ENCODE measurements at places on chromosomes 12 and 14.

- DNase-seq, result no peak
Observed at GRCh38 chr14:92926180-92926845, 3.4 kb downstream of the CHGA start.

GRCh38 chr14:69291396-69291795, 31.4 kb downstream of the GALNT16 start:
- DNase-seq, result no peak

DNA sequence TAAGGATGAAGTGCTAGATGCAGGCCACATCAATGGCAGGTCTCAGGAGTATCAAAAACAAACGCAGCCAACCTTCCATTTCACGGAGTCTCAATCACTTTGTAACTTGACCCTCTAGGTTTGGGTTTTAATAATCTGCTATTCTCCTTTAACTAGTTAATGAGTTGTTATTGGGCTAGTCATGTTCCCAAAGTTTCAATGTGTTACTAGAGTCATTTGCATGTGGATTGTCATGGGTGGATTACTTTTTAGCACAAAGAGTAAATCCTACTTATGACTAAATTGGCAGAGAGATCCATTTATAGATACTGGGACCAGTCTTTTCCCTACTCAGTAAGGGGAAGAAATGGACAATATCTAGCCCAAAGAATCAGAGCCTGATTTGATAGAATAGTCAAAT, 151.0 kb downstream of the BCAT1 start:
- DNase-seq, result no peak

GRCh38 chr12:16392846-16393535, 45.5 kb downstream of the MGST1 start:
- no peak for DNase-seq

- DNase-seq, result no peak
Observed at GRCh38 chr12:107468182-107468581, 217.4 kb upstream of the PWP1 start.

GRCh38 chr12:124621296-124621660, 53.9 kb upstream of the NCOR2 start:
- no peak for DNase-seq

DNA sequence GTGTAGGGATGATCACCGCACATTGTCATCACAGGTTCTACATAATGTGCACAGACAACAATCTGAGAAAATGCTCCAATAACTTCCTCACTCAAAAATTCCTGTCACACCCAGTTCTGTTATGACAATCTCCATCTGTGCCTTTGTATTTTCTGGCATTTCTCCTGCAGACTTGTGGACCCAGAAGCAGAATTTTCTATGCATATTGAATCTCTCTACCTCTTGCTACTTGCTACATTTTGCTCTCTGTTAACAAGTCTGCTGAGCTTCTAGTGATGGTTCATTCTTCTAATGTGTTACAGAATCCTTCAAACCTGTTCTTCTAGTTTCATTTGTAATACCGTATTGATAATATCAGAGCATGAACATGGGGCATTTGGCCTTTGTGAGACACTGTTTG, 127.8 kb upstream of the PTPRQ start:
- DNase-seq, result no peak

DNA sequence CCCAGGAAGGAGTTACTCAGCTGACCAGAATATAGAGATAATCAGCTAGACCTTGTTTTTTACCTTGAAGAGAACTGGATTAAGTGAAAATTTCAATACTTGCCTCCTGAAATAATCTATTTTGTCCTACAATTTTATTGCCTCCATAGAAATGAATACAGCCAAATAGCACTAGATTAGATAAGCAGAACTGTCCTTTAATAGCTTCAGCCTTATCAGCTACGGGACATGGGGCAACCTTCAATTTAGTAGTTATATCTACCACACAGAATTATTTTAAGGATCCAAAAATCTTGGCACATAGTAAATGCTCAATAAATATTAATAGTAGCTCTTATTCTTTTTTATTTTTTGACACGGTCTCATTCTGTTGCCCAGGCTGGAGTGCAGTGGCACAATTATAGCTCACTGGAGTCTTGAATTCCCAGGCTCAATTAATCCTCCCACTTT, 67.2 kb upstream of the PLEKHG3 start:
- DNase-seq, result no peak

- DNase-seq, result peak; percentile 86
Observed at GRCh38 chr12:54220092-54220557, 31.3 kb upstream of the SMUG1 start.

DNA sequence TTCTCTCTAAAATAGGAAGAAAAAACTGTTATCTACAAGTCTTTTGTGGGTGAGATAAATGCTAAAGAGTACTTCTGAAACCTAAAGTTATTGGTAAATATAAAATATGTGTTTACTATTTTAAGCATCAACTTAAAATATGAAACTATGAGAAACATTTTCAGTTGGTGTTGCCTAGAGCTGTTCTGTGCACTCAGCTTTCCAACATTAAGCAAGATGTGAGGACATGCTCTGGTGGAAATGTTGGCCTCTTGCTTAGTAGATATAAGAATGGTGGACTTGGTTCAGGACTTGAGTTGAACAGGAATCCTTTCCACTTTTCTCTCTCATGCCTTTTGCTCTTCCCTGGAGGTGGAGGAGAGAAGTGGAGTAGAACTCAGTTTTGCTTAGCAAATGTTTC, 164.1 kb upstream of the PELI2 start:
- DNase-seq, result no peak

DNA sequence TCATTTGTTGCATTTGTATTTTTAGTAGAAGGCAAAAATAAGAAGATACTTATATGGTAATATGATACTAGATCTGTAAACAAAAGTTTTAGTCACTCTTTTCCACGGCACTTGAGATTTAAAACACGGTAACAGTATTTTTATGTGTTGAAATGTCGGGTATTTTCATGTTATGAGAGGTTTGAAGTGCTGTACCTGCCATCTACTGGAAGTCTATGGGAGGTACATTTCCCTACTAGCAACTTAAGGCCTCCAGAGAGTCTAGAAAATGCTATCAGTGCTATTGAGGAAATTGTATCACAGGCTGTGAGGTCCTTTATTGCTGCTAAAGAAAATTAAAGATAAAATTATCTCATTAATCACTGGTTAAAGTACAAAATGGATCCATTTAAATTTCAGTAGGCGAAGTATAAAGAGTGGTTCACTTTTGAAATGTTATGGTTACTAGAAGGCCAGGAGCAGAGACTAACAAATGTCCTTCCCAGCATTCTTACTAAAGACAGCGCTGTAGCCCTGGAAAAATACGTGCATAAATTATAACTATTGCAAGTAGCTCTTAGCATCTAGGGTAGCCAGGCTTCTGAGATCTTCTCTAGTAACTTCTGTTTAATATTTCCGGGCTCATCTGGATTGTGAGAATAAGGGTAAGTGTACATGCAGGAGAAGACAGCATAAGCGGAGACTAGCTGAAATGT, 77.6 kb upstream of the PRKD1 start:
- DNase-seq, result peak; percentile 81

GRCh38 chr14:23366426-23366921, 1.5 kb upstream of the EFS start:
- DNase-seq, result no peak

- no peak for DNase-seq
Observed at GRCh38 chr12:86265329-86265695, 9.1 kb upstream of the MGAT4C start.

DNA sequence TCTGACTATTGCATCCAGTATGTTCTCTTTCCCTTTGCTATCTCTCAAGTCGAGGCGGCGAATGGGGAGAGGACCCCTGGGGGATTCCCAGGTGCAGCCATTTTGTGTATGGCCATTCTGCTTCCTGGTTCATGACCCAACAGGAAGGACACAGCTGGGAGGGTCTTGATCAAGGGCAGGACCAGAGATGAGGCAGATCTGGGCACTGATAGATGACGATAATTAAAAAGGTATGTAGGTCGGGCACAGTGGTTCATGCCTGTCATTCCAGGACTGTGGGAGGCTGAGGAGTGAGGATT, 73.9 kb downstream of the EID3 start:
- DNase-seq, result no peak

DNA sequence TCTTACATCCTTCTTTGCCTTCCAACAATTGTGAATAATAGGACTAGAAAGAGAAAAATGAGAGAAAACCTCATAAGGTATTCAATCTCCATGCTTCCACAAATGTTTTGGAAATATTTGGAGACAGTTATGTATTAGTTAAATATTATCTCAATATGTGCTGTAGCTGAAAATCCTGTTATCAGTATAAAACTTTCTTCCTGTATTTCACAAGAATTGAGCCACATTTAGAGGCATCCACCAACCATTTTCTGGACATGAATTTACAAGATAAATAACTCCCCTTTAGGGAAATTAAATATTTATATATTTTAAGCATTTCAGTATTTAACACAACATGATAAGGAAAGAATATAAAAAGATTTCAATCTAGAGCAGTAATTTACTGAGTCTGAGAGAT, 200.3 kb downstream of the GPHN start:
- no peak for DNase-seq

- DNase-seq, result peak; percentile 2
Observed at GRCh38 chr14:87712396-87713090, 280.4 kb downstream of the GALC start.

DNA sequence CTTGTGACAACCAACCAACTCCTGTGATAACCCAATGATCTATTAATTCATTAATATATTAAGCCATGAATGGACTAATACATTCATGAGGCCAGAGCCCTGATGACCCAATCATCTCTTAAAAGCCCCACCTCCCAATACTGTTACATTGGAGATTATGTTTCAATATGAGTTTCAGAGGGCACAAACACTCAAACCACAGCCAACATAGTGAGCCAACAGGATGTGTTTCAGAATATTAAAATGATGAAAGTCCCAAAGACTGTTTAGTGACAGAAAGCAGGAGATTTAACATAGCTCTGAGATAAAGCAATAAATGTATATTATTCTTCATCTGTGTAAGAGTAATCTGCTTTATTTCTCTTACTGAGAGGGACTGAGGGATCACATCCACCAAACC, 71.7 kb downstream of the PTPRO start:
- DNase-seq, result peak; percentile 2

DNA sequence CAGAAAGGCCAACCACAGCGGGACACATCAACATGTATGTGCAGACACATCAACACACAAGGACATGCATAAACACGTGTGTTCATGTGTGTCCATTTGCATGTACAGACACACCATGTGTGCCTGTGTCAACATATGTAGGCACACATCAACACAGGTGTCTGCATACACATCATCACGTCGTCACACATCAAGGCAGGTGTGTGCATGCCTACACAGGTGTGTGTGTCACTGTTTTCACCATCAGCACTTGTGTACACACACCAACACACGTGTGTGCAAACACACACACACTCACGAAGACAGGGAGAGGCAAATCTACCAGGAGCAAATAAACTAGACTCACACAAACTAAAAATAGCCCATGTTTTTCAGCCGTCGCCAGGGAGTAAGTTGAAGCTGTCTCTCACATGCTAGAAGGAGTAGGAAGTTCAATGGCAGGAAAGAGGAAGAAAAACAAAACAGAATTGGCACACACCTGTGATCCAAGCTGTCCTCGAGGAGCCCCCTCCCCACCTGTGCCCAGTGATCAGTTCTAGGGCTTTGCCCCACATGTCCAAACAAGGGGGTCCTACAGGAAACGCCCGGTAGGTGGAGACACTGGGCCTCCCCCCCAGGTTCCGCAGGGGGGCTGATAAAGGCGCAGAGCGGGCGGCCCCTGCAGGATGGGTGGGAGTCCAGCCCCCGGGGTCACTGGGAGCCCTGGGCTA, 7.4 kb downstream of the SCARB1 start:
- DNase-seq, result no peak

GRCh38 chr12:1640328-1641234, 11.6 kb downstream of the WNT5B start:
- DNase-seq, result no peak

GRCh38 chr12:53538209-53538689, 31.0 kb upstream of the NPFF start:
- peak; percentile 49 for DNase-seq

DNA sequence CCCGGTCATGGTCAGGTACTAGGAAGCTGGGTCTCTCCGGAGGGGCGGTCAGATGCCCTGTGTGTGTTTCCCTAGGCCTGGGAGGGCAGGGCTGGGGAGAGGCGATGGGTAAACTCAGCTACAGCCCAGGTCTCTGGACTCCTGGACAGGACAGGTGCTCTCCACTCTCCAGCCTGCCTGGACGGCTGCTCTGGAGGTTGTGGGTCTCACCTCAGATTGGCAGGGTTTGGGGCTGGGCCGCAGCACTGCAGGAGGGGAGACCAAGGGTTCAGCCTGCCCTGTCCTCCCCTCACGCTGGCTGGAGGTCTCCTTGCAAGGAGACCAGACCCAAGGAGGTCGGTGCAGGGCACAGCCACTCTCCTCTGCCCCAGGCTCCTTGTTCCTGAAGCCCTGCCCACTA, 7.8 kb downstream of the KRT80 start:
- DNase-seq, result no peak

DNA sequence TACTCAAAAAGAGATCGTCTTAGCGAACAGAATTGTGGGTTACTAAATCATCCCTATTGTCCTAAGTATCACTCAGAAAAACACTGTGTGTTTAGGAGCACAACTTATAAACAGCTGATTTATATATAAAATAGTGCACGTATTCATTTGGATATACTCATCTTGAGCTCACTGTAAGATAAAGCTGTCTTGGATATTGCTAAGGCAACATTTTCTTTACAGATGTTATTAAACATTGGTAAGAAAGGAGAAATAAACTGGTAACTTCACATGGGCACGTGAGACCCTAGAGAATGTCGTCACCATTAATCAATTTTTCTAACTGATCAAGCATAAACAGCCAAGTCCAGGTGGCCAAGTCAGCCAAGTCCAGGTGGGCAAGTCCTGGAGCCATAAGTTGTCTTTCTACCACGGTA, 1.7 kb downstream of the PAWR start:
- peak; percentile 12 for DNase-seq

DNA sequence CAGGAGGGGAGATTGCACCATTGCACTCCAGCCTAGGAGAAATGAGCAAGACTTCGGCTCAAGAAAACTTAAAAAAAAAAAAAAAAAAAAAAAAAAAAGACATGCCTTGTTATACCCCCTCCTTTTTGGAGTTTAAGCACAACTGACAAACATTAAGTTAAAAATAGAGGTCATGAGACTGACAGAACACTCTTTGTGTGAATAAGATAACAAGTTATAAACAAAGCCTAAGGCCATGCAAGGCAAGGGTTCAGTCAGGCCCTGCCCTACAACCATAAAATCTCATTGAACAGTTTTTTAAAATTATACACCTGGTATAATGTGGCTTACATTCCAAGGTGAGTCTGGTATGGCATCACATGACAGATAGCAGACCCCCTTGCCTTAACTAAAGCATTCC, 39.3 kb downstream of the TSPAN19 start:
- DNase-seq, result no peak

DNA sequence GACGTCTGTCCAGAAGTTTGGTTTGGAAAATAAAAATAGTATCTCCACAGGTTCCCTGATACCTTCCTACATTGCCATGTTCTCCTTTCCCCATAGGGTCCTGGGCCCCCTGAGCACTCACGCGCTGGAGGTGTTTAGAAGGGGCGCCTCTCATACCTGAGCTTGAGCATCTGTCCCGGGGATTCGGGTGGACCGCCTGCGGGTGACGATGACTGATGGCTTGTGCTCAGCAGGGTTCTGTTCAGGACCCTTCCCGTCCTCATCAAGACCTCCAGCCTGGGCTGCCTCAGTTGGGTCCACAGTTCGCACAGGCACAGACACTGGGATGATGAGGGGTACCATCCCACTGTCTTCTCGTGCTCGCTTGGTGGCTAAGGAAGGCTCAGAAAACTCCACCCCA, 22.7 kb upstream of the PNMA1 start:
- no peak for DNase-seq
